DMS153 (cell line): ENCODE measurements at places on chromosomes 2 and 18.

- no peak for DNase-seq
These were observed 6.7 kb downstream of the SCYGR3 start for GRCh38 chr2:227607941-227608340.

DNA sequence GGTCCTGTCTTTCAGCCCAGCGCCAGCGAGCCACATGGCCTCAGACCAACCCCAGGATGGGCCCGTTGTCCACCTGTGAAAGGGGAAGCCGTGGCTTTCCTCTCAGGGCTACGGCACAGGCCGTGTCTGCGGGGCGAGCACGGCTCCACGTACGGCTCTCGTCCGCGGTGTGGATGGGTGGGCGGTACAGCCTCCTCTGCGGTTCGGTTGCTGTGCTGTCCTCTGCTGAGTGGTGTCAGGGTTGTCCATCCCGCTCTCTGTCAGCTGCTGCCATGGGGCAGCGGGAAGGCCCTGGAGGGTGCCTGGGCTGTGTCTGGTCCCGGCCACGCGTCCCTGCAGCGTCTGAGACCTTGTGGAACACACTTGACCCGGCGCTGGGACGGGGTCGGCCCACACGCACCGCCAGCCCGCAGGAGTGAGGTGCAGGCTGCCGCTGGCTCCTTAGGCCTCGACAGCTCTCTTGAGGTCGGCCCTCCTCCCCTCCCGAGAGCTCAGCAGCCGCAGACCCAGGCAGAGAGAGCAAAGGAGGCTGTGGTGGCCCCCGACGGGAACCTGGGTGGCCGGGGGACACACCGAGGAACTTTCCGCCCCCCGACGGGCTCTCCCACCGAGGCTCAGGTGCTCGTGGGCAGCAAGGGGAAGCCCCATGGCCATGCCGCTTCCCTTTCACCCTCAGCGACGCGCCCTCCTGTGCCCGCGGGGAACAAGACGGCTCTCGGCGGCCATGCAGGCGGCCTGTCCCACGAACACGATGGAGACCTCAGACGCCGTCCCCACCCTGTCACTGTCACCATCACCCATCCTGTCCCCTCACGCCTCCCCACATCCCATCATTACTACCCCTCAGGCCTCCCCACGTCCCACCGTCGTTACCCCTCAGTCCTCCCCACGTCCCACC is 128.7 kb downstream of the NFATC1 start:
- no peak for DNase-seq

- no peak for DNase-seq
These were observed 2.5 kb downstream of the MPPE1 start for GRCh38 chr18:11905613-11906012.

DNA sequence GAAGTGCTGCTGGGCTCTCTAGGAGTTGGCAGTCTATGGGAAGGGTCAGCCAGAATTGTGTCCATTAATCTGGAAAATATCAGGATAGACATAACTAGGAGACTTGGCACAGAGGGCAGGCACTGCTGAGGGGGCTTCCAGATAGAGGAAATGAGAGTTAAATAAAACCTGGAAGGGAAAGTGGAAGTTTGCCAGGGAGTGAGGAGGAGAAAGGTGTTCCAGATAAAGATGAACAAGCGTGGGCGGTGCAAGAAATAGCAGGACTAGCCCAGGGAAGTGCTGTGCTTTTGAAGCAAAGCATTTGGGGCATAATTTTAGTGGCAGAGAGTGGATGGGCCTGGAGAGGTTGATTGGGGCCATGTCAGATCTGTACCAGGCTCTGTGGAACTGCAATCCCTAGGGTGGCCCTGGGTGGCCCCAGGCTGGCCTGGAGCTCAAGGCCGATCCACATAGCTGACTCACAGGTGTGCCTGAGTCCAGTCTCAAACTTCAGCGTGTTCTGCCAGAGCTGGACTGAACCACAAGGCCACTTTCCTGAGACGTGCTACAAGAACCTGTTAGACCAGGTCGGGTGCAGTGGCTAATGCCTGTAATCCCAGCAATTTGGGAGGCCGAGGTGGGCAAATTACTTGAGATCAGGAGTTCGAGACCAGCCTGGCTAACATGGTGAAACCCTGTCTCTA is 26.9 kb downstream of the GALM start:
- no peak for DNase-seq

DNA sequence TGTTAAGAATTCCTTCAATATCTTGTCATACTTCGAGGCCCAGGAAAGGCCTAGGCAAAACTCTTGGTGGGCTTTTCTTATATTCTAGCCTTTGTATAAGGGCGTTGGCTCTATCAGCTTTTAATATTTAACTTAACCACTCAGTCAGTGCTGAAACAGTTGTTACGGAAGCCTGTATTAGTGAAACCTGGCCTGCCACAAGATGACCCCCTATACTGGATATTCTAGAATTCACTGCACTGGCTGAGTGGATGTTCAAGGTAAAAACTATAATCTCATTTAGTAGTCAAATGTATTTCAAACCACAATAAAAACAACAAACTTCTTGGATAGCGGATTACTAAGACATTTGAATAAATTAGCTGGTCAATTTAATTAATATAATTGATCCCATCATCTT is 91.7 kb upstream of the HNMT start:
- DNase-seq: no peak

GRCh38 chr2:47815764-47816163 is 32.8 kb downstream of the MSH6 start:
- DNase-seq: no peak

- no peak for DNase-seq
These were observed 10.3 kb downstream of the GEMIN6 start for GRCh38 chr2:38788306-38788705.

GRCh38 chr2:101405351-101405899 is 18.1 kb upstream of the CREG2 start:
- no peak for DNase-seq

GRCh38 chr18:6328621-6329010 is 86.1 kb downstream of the L3MBTL4 start:
- no peak for DNase-seq

- DNase-seq: no peak
These were observed 6.0 kb upstream of the OTX1 start for GRCh38 chr2:63044362-63045327.
